Naive thymus-derived CD8-positive, alpha-beta T cell (primary cell): ENCODE measurements at places on chromosomes 6 and 20.

GRCh38 chr6:34385793-34386195 is 6.7 kb downstream of the NUDT3 start:
- DNase-seq, result no peak

- DNase-seq, result no peak
Measured at GRCh38 chr20:24993337-24994185, 1.0 kb upstream of the APMAP start.

GRCh38 chr20:10634211-10634610 is 39.6 kb downstream of the JAG1 start:
- no peak for DNase-seq

DNA sequence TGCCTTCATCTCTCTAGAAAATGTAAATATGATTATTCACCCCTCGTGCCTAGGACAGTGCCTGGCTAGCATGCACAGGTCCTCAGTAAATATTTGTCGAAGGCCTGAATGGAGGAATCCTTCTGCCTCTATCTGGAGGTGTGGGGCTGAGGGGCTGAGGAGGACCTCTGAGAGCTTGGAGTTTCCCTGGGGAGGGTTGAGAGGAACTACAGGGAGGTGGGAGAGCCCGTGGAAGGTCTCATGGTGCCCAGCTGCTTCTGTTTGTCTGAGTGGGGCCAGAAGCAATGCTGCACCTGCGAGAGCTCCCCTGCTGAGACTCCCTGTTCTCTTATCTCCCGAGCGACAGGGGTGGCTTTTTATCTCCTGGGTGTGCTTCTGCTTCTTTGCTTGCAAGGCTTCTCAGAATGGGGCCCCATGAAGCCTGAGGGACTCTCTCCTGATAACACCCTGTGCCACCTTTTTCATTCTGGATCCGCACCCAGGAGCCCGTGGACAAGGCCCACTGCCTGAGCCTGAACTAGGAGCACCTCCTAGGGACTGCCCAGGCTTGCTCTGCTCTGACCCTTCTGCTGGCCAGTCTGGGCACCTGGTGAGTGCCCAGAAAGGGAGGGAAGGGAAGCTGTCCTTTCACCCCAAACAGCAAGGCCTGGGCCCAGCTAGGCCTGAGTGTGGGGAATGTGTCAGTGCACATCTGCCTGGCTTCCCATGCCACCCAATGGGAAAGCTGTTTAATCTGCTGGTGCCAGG is 2.4 kb downstream of the SLC29A1 start:
- no peak for DNase-seq

DNA sequence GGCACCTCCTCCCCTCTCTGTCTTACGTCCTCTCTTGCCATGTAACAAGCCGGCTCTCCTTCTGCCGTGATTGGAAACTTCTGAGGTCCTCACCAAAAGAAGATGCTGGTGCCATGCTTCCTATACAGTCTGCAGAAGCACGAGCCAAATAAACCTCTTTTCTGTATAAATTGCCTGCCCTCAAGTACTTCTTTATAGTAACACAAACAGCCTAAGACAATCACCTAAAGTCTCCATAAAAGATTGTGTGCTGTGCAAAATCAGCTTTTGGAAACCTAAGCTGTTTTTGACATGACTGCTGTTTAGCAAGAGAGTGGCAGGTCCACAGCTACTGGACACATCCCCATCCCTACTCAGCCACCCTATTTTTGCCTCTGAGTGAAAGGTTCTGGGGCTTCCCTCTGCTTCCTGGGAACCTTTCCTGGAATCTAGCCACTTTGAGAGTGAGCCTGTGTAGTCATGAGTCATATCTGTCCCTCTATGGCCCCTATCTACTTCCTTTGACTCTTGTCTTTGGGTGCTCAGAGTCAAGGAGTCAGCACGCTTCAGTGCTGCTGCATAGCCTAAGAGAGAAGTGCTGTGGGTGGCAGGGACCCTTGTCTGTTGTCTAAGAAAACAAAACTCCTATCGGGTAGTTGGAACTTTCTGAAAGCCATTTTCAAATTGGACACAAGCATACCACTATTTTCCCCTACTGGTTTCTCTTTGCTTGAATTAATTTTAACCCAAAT is 110.0 kb downstream of the PPP1R14C start:
- DNase-seq, result no peak

- DNase-seq, result no peak
Measured at GRCh38 chr6:155994086-155994485, 538.4 kb upstream of the NOX3 start.

- DNase-seq, result peak; percentile 57
Measured at GRCh38 chr20:45970646-45971424, 1.2 kb downstream of the ZNF335 start.

DNA sequence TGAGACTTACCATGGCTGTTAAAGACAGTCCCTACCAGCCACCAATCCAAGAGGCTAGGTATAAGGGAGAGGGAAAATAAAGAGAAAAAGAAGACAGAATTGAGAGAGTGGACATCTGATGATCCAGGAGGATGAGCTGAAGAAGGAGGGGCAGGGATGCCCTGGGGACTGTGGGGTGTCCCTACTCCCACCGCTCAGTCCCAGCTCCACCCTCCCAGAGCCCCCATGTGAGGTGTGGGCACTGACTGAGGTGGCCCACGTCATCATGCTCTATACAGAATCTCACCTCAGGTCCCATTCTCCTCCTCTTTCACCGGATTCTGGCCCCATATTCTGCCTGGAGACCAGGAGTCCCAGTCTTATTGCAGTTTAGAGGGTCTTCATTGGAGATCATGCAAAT is 135.7 kb downstream of the KLHL32 start:
- no peak for DNase-seq

GRCh38 chr6:139581485-139581865 is 207.0 kb upstream of the CITED2 start:
- no peak for DNase-seq

DNA sequence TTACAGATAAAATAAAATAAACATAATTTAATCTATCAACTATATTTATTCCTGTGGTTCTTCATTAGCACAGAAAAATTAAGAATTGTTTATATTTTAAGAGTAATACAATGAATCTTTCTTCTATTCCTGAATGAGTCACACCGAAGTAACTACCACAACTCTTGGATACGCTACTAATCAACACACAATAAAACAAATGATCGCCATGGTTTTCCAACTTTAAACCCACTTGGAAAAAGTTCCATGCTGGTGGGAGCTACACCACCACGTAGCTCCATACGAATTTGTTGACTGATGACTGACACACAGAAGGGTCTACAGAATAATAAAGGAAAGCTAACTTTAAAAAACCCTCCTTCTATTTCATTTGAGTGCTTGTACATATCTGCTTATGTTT is 135.8 kb upstream of the NEDD9 start:
- DNase-seq, result no peak

GRCh38 chr6:156971153-156971885 is 194.1 kb downstream of the ARID1B start:
- DNase-seq, result no peak

DNA sequence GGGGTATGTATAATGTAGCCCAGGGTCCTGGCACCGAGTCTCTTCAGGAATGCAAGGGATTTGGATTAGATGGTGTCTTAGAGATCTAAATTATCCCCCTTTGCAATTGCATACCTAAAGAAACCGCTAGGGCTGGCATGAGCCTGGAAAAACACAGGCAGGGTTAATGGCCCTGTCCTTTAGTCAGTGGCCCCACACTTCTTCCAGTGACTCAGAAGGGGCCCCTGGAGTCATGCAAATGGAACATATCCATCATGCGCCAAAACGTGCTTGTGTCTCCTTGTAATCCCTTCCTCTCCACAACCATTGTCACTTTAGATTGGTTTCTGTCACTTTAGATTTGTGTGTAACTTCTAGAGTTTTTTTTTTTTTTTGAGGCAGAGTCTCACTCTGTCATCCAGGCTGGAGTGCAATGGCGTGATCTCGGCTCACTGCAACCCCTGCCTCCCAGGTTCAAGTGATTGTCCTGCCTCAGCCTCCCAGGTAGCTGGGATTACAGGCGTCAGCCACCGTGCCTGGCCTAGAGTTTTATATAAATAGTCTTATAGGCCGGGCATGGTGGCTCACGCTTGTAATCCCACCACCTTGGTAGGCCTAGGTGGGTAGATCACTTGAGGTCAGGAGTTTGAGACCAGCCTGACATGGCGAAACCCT is 8.7 kb upstream of the MYBL2 start:
- DNase-seq, result no peak

GRCh38 chr6:157194110-157194509 is 129.2 kb downstream of the TMEM242 start:
- DNase-seq, result no peak

- no peak for DNase-seq
Measured at GRCh38 chr6:11272491-11273192, 40.2 kb upstream of the NEDD9 start.

DNA sequence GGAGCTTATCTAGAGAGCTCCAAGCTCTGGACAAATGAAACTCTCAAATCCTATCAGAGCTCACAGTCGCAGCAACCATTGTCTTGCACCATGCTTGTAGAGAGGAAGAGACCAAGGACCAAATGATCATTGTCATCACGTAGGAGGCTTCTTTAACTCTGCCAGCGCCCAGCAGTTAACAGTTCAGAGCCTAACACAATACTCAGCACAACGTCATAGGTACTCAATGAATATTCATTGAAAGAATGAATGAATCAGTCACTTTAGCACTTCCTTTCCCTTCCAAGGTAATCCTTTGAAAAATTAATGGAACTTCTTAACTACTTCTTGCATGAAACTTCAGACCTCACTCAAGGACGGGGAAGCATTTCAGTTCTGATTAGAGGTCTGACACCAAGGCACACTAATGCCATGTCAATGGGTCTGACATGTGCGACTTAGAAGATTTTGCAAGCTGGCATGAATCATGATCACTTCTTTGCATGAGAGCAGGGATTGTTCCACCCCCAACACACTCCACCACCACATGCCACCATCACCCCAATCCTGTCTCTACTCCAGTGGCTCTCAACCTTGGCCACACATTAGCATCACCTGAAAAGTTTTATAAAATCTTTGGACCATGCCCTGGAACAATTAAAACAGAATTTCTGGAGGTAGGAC is 45.1 kb downstream of the KHDC1L start:
- DNase-seq, result no peak

- no peak for DNase-seq
Measured at GRCh38 chr6:28212510-28213212, 12.4 kb upstream of the ZSCAN9 start.
